ENCODE measurements at places on chromosomes 2 and 18.

DNA sequence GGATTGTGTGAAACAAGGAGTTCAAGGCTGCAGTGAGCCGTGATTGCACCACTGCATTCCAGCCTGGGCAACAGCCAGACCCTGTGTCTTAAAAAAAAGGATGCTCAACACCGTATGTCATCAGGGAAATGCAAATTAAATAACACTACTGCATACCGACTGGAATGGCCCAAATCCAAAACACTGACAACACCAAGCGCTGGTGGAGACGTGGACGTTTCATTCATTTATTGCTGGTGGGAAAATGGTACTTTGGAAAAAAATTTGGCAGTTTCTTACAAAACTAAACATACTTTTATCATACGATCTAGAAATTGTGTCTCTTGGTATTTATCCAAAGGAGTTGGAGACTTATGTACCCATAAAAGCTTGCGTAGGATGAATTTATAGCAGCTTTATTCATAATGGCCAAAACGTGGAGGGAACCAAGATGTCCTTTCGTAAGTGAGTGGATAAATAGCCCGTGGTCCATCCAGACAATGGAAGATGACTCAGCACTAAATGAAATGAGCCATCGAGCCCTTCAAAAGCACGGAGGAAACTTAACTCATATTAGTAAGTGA lies 24.2 kb downstream of the NEU4 start:
- no peak for DNase-seq

- no peak for DNase-seq
Measured at GRCh38 chr2:629961-630360, 47.2 kb downstream of the TMEM18 start.

DNA sequence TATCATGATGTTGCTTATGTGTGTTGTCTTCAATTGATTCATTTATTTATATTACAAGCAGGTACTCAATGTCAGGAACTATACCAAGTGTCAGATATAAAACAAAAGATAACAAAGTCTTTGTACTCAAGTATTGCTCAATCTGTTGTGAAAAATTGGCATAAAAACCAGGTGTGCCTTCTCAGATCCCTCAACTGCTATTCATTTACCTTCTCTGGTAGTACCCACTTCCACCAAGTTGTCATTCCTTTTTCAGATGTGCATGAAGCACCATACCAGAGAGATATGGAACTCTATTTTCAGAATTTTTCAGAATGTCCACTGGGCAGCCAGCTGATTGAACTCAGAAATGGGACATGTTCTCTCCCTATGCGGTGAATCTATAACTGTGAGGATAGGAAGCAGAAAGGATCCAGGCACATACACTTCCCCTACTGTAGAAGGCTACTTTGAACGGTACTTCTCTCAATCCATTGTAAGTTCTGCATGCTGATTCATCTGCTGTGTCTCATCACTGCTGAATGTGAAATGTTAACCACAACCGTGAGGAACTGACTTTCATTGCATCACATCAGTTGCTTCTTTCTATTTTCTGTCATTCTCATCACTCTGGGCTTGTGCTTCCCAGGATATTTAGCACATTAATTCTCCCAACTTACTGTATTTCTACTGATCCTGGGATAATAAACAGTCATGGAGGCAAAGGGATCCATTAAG lies 1621.3 kb downstream of the SUCLG1 start:
- no peak for DNase-seq

DNA sequence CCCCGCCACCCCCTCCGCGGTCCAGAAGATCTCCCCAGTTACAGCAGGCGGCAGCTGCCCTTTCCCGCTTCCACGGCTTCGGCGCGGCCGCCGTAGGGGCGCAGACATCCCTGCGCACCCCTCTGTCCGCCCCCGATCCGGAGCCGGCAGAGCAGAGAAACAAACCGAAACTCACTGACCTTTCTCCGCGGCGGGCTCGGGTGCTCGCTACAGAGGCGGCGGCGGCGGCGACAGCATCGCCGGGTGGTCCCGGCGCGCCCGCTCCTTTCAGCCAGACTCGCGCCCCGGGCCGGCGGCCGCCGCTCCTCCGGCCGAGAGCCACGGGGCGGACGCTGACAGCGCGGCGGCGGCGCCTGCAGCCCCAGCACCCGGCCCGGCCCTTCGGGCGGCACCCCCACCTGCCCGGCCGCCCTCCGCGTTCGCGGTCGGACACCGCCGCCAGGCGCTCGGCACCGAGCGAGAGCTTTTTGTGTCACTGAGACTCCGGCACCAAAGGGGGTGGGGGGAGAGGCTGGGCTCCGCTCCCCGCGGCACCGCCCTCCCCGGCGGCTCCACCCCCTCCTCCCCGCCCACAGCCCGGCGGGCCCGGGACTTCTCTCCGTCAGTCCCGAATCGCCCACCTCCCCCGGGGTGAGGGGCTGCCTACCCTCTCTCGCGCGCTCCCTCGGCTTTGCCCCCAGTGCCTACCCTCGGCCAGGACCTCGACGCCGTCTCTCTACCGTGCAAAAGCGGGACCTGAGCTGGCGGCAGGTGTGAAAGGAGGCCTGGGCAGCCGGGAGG lies 1.4 kb upstream of the RNF152 start:
- peak; percentile 75 for DNase-seq

- no peak for DNase-seq
Measured at GRCh38 chr2:220424561-220424960, 797.1 kb downstream of the SLC4A3 start.

GRCh38 chr2:161374446-161374845 lies 41.7 kb upstream of the TBR1 start:
- no peak for DNase-seq

DNA sequence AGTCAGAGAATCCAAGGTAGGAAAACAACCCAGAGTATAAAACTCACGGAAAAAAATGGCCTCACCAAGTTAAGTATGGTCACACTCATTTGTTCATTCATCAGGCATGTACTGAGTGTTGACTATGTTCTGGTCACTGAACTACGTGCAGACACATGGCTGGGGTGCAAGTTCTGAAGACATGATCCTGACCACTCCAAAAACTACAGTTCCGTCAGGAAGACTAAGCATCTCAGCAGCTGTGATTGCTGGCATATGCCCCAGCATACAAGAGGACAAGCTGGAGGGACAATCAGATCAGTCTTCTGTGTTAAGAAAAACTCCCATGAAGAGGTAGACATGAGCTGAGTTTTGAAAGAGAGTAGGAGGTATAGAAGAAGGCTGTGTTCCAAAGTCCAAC lies 72.8 kb downstream of the TCF4 start:
- DNase-seq = no peak

DNA sequence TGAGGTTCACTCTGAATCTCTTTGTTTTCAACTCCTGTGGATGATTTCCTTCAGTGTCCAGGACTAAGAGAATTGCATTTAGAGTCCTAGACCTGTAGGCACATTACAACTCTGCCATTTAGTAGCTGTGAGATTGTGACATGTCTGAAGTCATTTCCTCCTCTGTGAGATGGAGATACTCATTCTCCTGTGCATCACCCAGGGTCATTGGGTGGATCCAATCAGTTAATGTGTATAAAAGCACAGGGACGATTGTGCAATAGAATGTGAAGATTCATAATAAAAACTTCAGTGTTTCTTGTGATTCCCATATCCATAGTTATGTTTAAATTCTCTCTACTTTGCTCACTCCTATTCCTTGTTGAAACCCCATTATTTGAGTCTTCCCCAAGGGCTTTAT lies 113.6 kb downstream of the DIS3L2 start:
- no peak for DNase-seq

GRCh38 chr2:2575870-2576386 lies 244.9 kb upstream of the MYT1L start:
- no peak for DNase-seq

DNA sequence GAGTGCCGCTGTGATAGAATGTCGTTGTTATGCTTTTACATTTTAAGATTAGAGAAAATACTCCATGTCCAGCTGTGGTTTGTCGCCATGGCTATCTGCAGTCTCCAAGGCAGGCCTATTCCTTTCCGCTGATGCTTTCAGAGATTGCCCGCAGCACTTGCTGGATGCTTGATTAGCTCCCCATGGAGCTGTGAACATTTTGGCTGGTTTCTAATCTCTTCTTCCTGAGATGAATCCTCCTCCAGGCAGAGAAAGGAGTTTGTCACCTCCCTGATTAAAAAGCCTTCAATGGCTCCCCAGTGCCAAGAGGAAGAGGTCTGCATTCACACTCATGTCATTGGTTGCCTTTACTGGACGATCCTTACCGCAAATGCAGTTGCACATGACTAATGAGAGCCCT lies 32.6 kb upstream of the LPIN1 start:
- no peak for DNase-seq

GRCh38 chr2:183349091-183349490 lies 224.8 kb downstream of the NUP35 start:
- DNase-seq = no peak

DNA sequence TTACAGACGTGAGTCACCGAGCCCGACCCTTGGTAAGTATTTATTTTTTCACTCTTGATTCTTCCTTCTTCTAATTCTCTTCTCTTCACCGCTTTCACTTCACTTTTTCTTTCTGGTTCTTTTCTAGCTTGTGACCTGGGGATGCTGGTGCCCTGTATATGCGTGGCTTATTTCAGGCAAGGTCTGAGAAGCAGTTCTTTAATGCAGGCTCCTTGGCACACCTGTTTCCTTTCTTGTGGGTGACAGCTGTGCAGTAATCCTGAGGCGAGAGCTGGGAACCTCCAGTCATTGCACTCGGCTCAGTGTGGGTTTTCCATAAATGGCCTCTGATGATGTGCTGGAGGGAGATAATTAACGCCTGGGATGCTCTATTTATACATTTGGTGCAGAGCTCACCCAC lies 193.8 kb downstream of the TSN start:
- DNase-seq = no peak

DNA sequence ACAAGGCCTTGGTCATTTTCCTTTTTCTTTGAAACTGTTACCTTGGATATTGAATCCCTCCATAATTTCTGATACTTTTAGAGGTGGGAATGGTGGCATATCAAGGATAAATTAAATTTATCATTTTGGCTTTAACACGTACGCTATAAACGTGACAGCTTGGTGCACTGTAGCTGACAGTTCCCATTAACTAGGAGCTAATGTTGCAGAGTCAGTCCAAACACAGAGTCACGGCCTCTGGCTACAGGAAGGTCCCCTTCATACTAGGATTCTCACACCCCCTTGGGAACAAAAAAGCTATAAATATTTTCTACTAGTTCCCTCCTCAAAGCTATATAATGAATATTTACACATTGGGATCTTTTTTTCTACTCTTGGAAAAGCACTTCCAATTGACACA lies 17.7 kb upstream of the ERBB4 start:
- DNase-seq = no peak

DNA sequence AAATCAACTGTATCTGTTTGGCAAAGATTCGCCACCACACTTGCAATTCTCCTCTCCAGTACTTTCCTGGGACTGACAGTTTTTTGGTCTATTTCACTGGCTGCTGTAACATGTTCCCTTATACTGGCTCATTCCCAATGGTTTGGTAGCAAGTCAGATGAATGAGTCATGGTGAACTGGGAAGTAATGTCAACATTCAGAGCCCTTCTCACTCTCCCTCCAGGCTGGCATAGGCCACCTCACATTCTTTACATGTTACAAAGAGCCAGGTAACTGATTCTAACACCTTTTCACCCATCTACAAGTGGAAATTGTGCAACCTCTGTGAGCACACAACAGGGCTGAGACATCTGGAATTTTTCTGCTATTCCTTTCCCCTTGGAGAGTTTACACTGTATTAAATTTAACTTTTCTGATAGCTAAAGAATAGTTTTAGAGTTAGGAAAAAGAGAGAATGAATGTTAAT lies 111.3 kb upstream of the TLK1 start:
- DNase-seq = no peak

- no peak for DNase-seq
Measured at GRCh38 chr2:218071218-218071937, 2.3 kb downstream of the RUFY4 start.

DNA sequence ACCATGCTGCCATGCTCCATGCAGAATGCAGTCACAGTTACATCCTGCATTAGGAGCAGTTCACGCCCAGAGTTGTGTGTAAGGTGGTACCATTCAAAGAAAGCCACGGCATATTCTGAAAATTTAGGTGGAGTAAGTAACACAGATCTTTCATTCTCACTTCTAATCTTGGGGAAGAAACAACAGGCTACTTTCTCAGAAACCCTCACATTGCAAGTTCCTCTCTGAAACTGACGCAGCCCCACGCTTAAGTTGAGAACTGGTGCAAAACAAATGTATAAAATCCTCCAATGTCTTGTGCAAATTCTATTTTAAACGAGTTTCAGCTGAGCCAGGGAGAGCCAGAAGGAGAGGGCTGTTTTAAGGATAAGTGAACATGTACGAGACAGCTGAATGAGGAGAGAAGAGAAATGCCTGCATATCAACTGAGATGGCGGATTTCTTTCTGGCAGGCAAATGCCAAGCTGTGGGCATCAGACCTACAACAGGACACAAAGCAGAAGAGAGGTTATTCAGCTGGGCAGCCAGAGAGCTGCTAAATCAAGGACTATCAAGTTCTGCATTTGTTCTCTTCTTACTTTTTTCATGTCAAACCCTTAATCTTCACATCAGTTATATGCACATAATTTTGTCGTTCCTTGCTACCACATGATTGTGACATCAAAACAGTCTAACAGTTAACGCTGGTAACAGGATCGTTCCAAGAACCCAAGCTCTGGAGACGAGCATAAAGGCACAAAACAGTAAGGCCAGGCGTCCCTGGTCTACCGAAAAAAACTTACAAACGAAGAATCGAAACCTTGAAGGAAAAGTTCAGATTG lies 6.4 kb downstream of the ARL4C start:
- no peak for DNase-seq

DNA sequence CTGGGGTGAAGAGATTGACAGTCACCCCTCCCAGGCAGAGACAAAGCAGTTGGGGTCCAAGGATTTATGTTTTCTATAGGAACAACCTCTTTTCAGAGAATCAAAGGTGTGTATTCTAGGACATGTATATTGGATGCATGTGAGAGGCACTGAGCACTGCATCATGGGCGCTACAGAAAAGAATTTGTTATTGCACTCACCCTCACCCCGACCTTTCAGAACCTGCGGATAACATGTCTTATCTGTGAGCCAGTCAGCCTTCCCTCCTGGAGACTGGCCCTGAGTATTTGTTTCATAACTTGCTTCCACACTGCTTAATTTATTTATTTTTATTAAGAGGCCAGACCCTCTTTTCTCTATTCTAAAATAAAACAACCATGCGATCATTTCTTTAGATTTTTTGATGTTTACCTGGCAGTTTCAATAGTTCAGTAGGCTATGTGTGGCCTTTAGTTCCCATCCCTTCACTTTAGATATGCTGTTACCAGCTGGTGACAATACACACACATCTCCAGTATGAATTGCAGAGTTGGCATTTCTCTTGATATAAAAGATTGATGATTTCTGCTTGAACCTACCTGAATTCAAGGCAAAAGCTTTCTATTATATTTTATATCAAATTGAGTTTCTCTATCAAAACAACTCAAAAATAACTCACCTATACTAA lies 29.8 kb downstream of the FABP1 start:
- no peak for DNase-seq

GRCh38 chr2:36963106-36963505 lies 3.2 kb downstream of the STRN start:
- no peak for DNase-seq

- no peak for DNase-seq
Measured at GRCh38 chr2:160646684-160647444, 153.3 kb upstream of the RBMS1 start.

Data from HEK293T (cell line).